Mesenchymal stem cell (in vitro differentiated cells and primary cell): ENCODE measurements at places on chromosomes 2 and 18.
A peak's percentile ranks its signal among the peaks of the same experiment; 100 is the strongest.

GRCh38 chr2:152055366-152056108 is 43.3 kb downstream of the CACNB4 start:
- H3K4me1 ChIP-seq, result peaks cover 1% of the 10 kb centered on the region
- H3K36me3 ChIP-seq, result no peaks in the 10 kb centered on the region
- H3K4me3 ChIP-seq, result no peak overlapping the region
- H3K27me3 ChIP-seq, result peaks cover 4% of the 10 kb centered on the region

- H3K27ac ChIP-seq, result no peak overlapping the region
- H3K27me3 ChIP-seq, result no peaks in the 10 kb centered on the region
- no peaks in the 10 kb centered on the region for H3K4me1 ChIP-seq
Observed at GRCh38 chr2:197001921-197002320, 75.4 kb upstream of the PGAP1 start.

- no peak overlapping the region for H3K27ac ChIP-seq
- DNase-seq, result no peak
- peaks cover 2% of the 10 kb centered on the region for H3K4me1 ChIP-seq
- H3K36me3 ChIP-seq, result no peaks in the 10 kb centered on the region
- no peaks in the 10 kb centered on the region for H3K27me3 ChIP-seq
Observed at GRCh38 chr2:176488431-176488830, 219.2 kb downstream of the MTX2 start.

GRCh38 chr2:23330214-23330613 is 54.8 kb upstream of the KLHL29 start:
- peak; percentile 25 for DNase-seq
- H3K27ac ChIP-seq, result no peak overlapping the region

DNA sequence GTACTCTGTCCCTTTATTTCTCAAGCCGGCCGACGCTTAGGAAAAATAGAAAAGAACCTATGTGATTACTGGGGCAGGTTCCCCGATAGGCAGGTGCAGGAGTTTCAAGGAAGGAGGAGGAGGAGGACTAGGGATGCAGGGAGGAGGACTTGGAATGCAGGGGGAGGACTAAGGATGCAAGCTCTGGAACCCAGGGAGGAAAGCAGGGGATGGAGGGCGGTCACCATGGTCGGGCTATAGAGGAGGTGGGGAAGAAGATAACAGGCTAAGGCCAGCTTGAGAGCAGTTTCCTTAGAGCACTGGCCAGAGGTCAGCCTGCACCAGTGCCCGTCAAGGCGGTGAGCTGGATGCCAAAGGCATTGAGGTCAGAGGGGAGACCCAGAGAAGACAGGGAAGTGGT is 18.7 kb upstream of the B3GNT7 start:
- peaks cover 15% of the 10 kb centered on the region for H3K36me3 ChIP-seq
- no peak overlapping the region for H3K27ac ChIP-seq
- H3K27me3 ChIP-seq, result no peaks in the 10 kb centered on the region
- H3K4me1 ChIP-seq, result peaks cover 7% of the 10 kb centered on the region
- DNase-seq, result no peak

GRCh38 chr2:120580709-120581108 is 155.0 kb upstream of the GLI2 start:
- no peaks in the 10 kb centered on the region for H3K36me3 ChIP-seq
- no peaks in the 10 kb centered on the region for H3K4me1 ChIP-seq
- peaks cover 70% of the 10 kb centered on the region for H3K27me3 ChIP-seq
- no peak overlapping the region for H3K27ac ChIP-seq
- DNase-seq, result no peak

GRCh38 chr2:170436077-170436943 is 258.4 kb downstream of the MYO3B start:
- H3K36me3 ChIP-seq, result no peaks in the 10 kb centered on the region
- H3K4me3 ChIP-seq, result no peak overlapping the region
- no peak overlapping the region for H3K27ac ChIP-seq
- DNase-seq, result peak; percentile 22

GRCh38 chr2:62196278-62196901 is 475 bp downstream of the B3GNT2 start:
- peak; percentile 44 for DNase-seq
- H3K27ac ChIP-seq, result peak overlapping the region; percentile 86
- H3K4me1 ChIP-seq, result peaks cover 4% of the 10 kb centered on the region
- no peaks in the 10 kb centered on the region for H3K36me3 ChIP-seq
- no peaks in the 10 kb centered on the region for H3K27me3 ChIP-seq
- H3K4me3 ChIP-seq, result peak overlapping the region; percentile 94

GRCh38 chr2:238143239-238143951 is 4.9 kb downstream of the KLHL30 start:
- peaks cover 47% of the 10 kb centered on the region for H3K4me1 ChIP-seq
- DNase-seq, result peak; percentile 55
- H3K4me3 ChIP-seq, result no peak overlapping the region
- H3K36me3 ChIP-seq, result no peaks in the 10 kb centered on the region
- H3K27me3 ChIP-seq, result no peaks in the 10 kb centered on the region

DNA sequence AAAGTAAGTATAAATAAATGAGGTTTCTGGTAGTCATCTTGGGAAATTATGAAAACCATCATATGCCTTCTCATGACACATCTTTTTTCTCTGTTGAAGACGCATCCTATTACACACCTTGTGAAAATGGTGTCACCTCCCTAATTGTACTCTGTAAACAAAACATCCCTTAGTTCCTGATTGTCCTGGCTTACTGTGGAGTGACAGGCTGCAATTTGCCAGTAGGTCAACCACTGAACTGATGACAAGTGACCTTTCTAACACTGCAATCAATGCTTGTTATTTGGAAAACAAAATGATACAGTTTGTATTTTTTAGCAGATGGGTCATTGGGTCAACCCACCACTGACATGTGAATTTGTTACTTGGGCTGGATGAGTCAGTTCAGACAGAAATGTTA is 219.5 kb downstream of the PTPRM start:
- no peaks in the 10 kb centered on the region for H3K36me3 ChIP-seq
- no peaks in the 10 kb centered on the region for H3K27me3 ChIP-seq
- peaks cover 13% of the 10 kb centered on the region for H3K4me1 ChIP-seq
- H3K27ac ChIP-seq, result no peak overlapping the region

- no peak overlapping the region for H3K4me3 ChIP-seq
- H3K27me3 ChIP-seq, result no peaks in the 10 kb centered on the region
- no peaks in the 10 kb centered on the region for H3K4me1 ChIP-seq
- DNase-seq, result no peak
- peaks cover 21% of the 10 kb centered on the region for H3K36me3 ChIP-seq
Observed at GRCh38 chr2:3405876-3406275, 26.4 kb downstream of the TRAPPC12 start.

DNA sequence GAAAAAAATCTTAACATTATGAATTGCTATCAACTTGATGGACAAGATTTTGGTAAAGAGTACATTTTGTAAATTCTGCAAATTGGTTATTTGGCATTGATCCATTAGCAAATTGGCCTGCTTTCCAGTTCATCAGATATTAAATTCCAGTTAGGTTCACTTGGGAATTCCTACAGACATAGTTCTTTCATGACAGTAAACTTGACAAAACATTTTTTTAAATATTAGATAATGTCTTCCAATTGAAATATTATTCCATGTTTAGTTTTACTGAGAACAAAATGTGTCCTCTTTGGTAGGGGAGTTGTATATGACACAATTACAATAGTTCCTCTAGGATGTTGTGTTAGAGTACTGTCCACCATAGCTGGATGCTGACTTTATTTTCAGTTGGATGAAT is 141.9 kb downstream of the LCLAT1 start:
- H3K27ac ChIP-seq, result no peak overlapping the region
- H3K4me1 ChIP-seq, result no peaks in the 10 kb centered on the region
- DNase-seq, result no peak
- no peaks in the 10 kb centered on the region for H3K27me3 ChIP-seq
- no peak overlapping the region for H3K4me3 ChIP-seq

DNA sequence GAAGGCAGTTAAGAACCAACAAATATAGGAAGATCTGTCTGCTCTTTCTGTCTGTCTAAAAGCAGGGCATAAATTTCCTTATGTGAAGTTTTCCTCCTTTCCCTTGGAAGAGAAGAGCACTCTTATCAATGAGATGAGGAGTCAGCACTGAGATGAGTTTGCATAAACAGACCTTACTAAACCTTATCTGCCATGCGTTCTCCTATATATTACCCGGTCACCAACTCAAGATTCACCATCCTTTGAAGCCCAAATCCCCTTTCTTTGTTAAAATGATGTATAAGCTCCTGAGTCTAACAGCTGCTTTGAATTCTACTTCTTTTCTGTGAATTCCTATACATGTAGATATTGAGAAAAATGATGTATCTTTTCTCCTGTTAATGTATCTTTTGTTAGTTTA is 65.5 kb upstream of the FHL2 start:
- no peak for DNase-seq
- no peak overlapping the region for H3K4me3 ChIP-seq
- H3K27ac ChIP-seq, result no peak overlapping the region
- peaks cover 13% of the 10 kb centered on the region for H3K27me3 ChIP-seq

DNA sequence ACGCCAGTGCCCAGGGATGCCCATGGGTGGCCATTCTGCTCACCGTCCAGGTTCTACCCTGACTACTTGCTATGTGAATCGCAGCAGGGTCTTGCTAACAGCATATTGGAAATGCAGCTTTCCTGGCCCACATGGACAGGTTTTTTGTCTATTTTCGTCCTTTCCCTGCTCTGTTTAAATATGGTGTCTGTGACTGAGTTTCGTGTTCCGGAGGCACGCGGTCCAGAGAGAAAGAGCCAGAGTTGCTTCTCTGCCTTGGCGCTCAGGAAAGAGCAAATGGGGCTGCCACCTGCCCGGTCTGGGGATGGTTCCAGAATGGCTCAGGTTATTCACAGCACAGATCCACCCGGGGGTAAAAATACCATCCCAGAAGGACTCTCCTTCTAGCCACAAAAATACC is 456.2 kb downstream of the BCL11A start:
- H3K27me3 ChIP-seq, result no peaks in the 10 kb centered on the region
- H3K4me1 ChIP-seq, result no peaks in the 10 kb centered on the region
- no peak overlapping the region for H3K4me3 ChIP-seq

DNA sequence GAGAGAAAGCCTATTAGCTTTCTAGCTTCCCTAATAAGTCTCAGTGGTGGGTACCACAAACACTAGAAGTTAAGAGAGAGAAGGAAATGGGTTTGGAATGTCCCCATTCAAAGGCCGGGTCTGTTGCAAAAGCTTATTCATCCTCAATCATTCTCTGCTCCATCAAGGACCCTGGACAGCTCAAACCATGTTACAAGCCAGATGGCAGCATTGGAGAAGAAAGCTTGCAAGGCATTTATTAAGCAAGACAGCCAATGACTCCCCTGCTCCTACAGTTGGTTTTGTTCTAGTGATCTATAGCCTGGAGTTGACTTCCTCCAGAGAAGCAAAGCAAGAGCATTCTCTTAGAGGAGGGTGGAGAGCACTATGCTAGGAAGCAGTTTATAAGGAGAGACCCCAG is 86.9 kb upstream of the LMAN1 start:
- no peaks in the 10 kb centered on the region for H3K27me3 ChIP-seq
- DNase-seq, result peak; percentile 24
- no peaks in the 10 kb centered on the region for H3K4me1 ChIP-seq

GRCh38 chr2:72133721-72134407 is 13.8 kb downstream of the CYP26B1 start:
- no peak overlapping the region for H3K4me3 ChIP-seq
- H3K36me3 ChIP-seq, result peaks cover 4% of the 10 kb centered on the region
- peaks cover 14% of the 10 kb centered on the region for H3K27me3 ChIP-seq
- H3K27ac ChIP-seq, result no peak overlapping the region
- no peak for DNase-seq

GRCh38 chr2:43136876-43137275 is 89.5 kb downstream of the ZFP36L2 start:
- no peak overlapping the region for H3K27ac ChIP-seq
- peaks cover 11% of the 10 kb centered on the region for H3K4me1 ChIP-seq
- no peak overlapping the region for H3K4me3 ChIP-seq
- H3K36me3 ChIP-seq, result no peaks in the 10 kb centered on the region
- H3K27me3 ChIP-seq, result no peaks in the 10 kb centered on the region
- DNase-seq, result no peak

- H3K27ac ChIP-seq, result no peak within 1 kb of the TSS
- peak within 1 kb of the TSS; percentile 58 for H3K4me3 ChIP-seq
- no peaks in the 10 kb centered on the region for H3K36me3 ChIP-seq
- peaks cover 56% of the 10 kb centered on the region for H3K27me3 ChIP-seq
Observed at GRCh38 chr18:4455113-4455811, at the start of gene DLGAP1. Gene DLGAP1 (minus strand): TSS chr18:4455307.

GRCh38 chr18:22550861-22551260 is 133.1 kb upstream of the CTAGE1 start:
- peak overlapping the region; percentile 89 for H3K27ac ChIP-seq
- H3K4me1 ChIP-seq, result peaks cover 3% of the 10 kb centered on the region
- peak; percentile 17 for DNase-seq
- H3K36me3 ChIP-seq, result no peaks in the 10 kb centered on the region
- no peak overlapping the region for H3K4me3 ChIP-seq

- H3K27me3 ChIP-seq, result no peaks in the 10 kb centered on the region
- H3K4me3 ChIP-seq, result no peak overlapping the region
- peaks cover 21% of the 10 kb centered on the region for H3K4me1 ChIP-seq
- no peak for DNase-seq
- no peaks in the 10 kb centered on the region for H3K36me3 ChIP-seq
- no peak overlapping the region for H3K27ac ChIP-seq
Observed at GRCh38 chr2:230669386-230669950, 43.2 kb upstream of the CAB39 start.

DNA sequence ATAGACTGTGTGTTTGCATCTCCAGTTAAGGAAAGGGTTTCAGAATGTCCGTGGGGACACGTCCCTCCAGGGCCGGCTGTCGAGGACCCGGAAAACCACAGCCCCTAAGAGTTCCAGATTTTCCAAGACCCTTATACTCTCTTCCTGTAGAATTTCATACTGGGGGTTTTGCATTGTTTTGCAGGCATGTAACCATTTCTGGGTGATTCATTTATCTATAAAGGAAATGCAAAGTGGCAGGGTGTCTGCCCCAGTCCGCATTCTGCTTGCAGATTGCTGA is 8.5 kb downstream of the SP9 start:
- peak; percentile 18 for DNase-seq
- H3K27me3 ChIP-seq, result peaks cover 62% of the 10 kb centered on the region
- peaks cover 29% of the 10 kb centered on the region for H3K4me1 ChIP-seq
- no peak overlapping the region for H3K4me3 ChIP-seq
- H3K27ac ChIP-seq, result no peak overlapping the region

- no peak for DNase-seq
- H3K27ac ChIP-seq, result no peak overlapping the region
- no peaks in the 10 kb centered on the region for H3K4me1 ChIP-seq
- no peaks in the 10 kb centered on the region for H3K27me3 ChIP-seq
- no peaks in the 10 kb centered on the region for H3K36me3 ChIP-seq
Observed at GRCh38 chr18:61722247-61722646, 170.6 kb downstream of the RNF152 start.

- peaks cover 50% of the 10 kb centered on the region for H3K36me3 ChIP-seq
- H3K27ac ChIP-seq, result peak overlapping the region; percentile 43
- DNase-seq, result peak; percentile 8
- H3K4me3 ChIP-seq, result no peak overlapping the region
Observed at GRCh38 chr2:120983344-120983743, 247.7 kb downstream of the GLI2 start.

- no peak overlapping the region for H3K27ac ChIP-seq
- H3K36me3 ChIP-seq, result no peaks in the 10 kb centered on the region
- no peaks in the 10 kb centered on the region for H3K4me1 ChIP-seq
- no peaks in the 10 kb centered on the region for H3K27me3 ChIP-seq
- peak; percentile 17 for DNase-seq
Observed at GRCh38 chr2:52810460-52810859, 957.1 kb upstream of the CHAC2 start.

DNA sequence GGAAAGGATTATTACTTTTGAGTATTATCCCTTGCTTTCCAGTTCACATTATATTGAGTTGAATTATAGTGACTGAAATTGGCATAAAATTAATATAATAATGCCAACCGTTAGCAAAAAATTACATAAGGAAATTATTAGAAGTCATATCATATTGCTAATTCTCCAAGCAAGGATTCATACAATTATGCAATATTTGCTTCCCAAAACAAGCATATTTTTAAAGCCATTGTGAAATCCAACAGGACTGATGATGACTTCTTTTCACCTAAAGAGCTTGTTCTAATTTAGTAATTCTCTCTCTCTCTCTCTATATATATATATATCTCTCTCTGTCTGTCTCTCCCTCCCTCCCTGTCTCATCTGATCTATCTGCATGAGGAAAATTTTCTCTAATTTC is 283.5 kb downstream of the DSEL start:
- no peak overlapping the region for H3K27ac ChIP-seq
- no peaks in the 10 kb centered on the region for H3K4me1 ChIP-seq
